ENCODE measurements at places on chromosomes 6 and 20.

GRCh38 chr6:39772559-39773273 lies 19.5 kb upstream of the DAAM2 start:
- H3K4me3 ChIP-seq = no peak overlapping the region
- H3K27ac ChIP-seq = no peak overlapping the region
- H3K27me3 ChIP-seq = no peaks in the 10 kb centered on the region
- H3K36me3 ChIP-seq = no peaks in the 10 kb centered on the region

- H3K36me3 ChIP-seq = no peaks in the 10 kb centered on the region
- no peaks in the 10 kb centered on the region for H3K4me1 ChIP-seq
- H3K4me3 ChIP-seq = no peak overlapping the region
- H3K27me3 ChIP-seq = no peaks in the 10 kb centered on the region
These were observed 70.6 kb upstream of the DEFB112 start for GRCh38 chr6:50120300-50120699.

DNA sequence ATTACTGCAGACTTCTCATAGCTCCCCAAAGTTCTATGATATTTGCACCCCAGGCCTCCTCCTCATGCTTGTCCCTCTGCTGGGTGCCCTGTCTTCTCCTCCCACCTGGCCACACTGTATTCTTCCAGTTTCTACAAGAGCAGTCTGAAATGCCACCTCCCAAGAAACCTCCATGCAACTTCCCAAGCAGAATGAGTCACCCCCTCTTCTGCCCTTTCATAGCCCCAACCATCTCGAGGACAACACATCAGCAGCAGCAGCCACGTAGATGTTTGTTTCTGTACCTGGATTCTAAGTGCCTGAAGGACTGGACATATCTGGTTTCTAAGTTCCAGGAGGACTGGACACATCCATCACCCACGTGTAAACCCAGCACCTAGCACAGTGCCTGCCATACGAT lies 6.6 kb upstream of the ULBP2 start:
- no peak for DNase-seq
- no peak overlapping the region for H3K4me3 ChIP-seq
- H3K27me3 ChIP-seq = peaks cover 7% of the 10 kb centered on the region
- H3K36me3 ChIP-seq = no peaks in the 10 kb centered on the region

GRCh38 chr6:113595911-113596376 lies 261.2 kb upstream of the MARCKS start:
- no peaks in the 10 kb centered on the region for H3K27me3 ChIP-seq
- DNase-seq = peak; percentile 36
- peaks cover 10% of the 10 kb centered on the region for H3K4me1 ChIP-seq
- H3K36me3 ChIP-seq = no peaks in the 10 kb centered on the region
- H3K27ac ChIP-seq = peak overlapping the region; percentile 38

- H3K4me3 ChIP-seq = no peak overlapping the region
- no peaks in the 10 kb centered on the region for H3K27me3 ChIP-seq
- H3K4me1 ChIP-seq = no peaks in the 10 kb centered on the region
- H3K27ac ChIP-seq = no peak overlapping the region
- DNase-seq = no peak
- no peaks in the 10 kb centered on the region for H3K36me3 ChIP-seq
These were observed 243.6 kb downstream of the CLIC5 start for GRCh38 chr6:45772051-45772450.

DNA sequence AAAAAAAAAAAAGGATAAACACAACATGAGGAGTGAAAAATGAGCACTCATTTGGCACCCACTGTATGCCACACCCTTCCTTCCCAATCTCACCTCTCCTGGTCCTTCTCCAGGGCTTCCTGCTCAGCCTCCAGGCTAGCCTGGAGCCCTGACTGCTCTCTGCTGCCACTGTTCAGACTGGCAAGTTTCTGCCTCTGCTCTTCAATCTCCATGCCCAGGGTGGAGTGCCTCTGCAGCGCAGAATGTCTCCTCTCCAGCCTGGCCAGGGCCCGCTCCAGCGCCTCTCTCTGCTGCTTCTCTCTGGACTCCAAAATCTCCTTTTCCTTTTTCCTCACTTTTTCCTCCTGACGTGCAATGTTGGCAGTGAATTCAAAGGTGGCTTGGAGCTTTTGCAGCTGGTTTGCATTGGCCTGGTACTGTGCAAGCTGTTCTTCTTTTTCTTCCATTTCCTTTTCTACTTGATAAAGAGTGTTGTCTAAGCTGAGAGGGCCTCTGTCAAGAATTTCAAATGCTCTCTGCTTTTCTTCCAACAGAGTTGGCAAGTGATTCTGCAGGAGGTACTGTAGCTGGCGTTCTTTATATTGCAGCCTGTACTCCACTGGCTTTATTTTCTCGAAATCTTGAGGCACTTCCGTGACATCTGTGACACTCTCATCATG lies 194.4 kb downstream of the KIF16B start:
- H3K27ac ChIP-seq = no peak overlapping the region
- no peaks in the 10 kb centered on the region for H3K4me1 ChIP-seq
- no peak overlapping the region for H3K4me3 ChIP-seq
- H3K27me3 ChIP-seq = no peaks in the 10 kb centered on the region
- H3K36me3 ChIP-seq = no peaks in the 10 kb centered on the region

GRCh38 chr6:158571826-158572652 lies 12.1 kb downstream of the TMEM181 start:
- H3K4me1 ChIP-seq = peaks cover 26% of the 10 kb centered on the region
- H3K36me3 ChIP-seq = no peaks in the 10 kb centered on the region
- H3K27me3 ChIP-seq = no peaks in the 10 kb centered on the region
- no peak overlapping the region for H3K27ac ChIP-seq
- no peak for DNase-seq
- no peak overlapping the region for H3K4me3 ChIP-seq

GRCh38 chr6:146948790-146949342 lies 255.4 kb upstream of the STXBP5 start:
- no peaks in the 10 kb centered on the region for H3K4me1 ChIP-seq
- H3K36me3 ChIP-seq = no peaks in the 10 kb centered on the region
- no peaks in the 10 kb centered on the region for H3K27me3 ChIP-seq
- no peak for DNase-seq
- no peak overlapping the region for H3K27ac ChIP-seq

GRCh38 chr6:136739501-136739900 lies 52.8 kb downstream of the MAP3K5 start:
- peaks cover 20% of the 10 kb centered on the region for H3K4me1 ChIP-seq
- no peak overlapping the region for H3K27ac ChIP-seq
- H3K36me3 ChIP-seq = no peaks in the 10 kb centered on the region
- no peak overlapping the region for H3K4me3 ChIP-seq
- DNase-seq = no peak
- no peaks in the 10 kb centered on the region for H3K27me3 ChIP-seq

- no peak overlapping the region for H3K4me3 ChIP-seq
- peaks cover 11% of the 10 kb centered on the region for H3K4me1 ChIP-seq
- no peaks in the 10 kb centered on the region for H3K36me3 ChIP-seq
- no peaks in the 10 kb centered on the region for H3K27me3 ChIP-seq
- DNase-seq = no peak
These were observed 2.3 kb upstream of the TXNDC5 start for GRCh38 chr6:7912736-7913517.

GRCh38 chr20:26163890-26164289 lies 467.2 kb upstream of the ZNF337 start:
- no peak overlapping the region for H3K27ac ChIP-seq
- H3K36me3 ChIP-seq = no peaks in the 10 kb centered on the region
- H3K4me3 ChIP-seq = no peak overlapping the region
- no peaks in the 10 kb centered on the region for H3K27me3 ChIP-seq

- no peak overlapping the region for H3K4me3 ChIP-seq
- no peaks in the 10 kb centered on the region for H3K36me3 ChIP-seq
- no peaks in the 10 kb centered on the region for H3K27me3 ChIP-seq
- peaks cover 11% of the 10 kb centered on the region for H3K4me1 ChIP-seq
- no peak overlapping the region for H3K27ac ChIP-seq
These were observed 175.7 kb downstream of the ALDH8A1 start for GRCh38 chr6:134774201-134774638.

GRCh38 chr6:6942091-6942490 lies 165.7 kb upstream of the RREB1 start:
- H3K4me1 ChIP-seq = no peaks in the 10 kb centered on the region
- no peaks in the 10 kb centered on the region for H3K27me3 ChIP-seq
- no peaks in the 10 kb centered on the region for H3K36me3 ChIP-seq

- peaks cover 9% of the 10 kb centered on the region for H3K4me1 ChIP-seq
- H3K36me3 ChIP-seq = no peaks in the 10 kb centered on the region
- H3K27me3 ChIP-seq = no peaks in the 10 kb centered on the region
- H3K4me3 ChIP-seq = no peak overlapping the region
- DNase-seq = no peak
These were observed 32.3 kb upstream of the SLC23A2 start for GRCh38 chr20:5033566-5033965.

DNA sequence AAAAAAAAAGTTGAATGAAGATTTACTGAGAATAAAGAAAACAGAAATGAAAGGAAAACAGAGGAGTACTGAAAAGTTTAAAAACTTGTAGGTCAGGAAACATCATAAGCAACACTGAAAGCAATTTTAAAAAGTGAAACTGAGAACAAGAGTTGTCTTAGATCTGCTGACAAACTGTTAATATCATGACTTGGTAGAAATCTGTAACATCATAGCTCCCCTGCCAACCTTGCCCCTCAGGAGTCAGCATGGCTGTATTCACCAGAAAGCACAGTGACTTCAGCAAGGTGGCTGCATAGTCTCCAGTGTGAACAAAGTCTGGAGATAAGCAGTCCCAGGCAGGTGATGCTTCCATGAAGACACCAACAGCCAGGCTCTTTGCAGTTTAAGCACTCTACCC lies 5.3 kb downstream of the NAA20 start:
- H3K27me3 ChIP-seq = no peaks in the 10 kb centered on the region
- no peak overlapping the region for H3K4me3 ChIP-seq
- no peaks in the 10 kb centered on the region for H3K36me3 ChIP-seq
- H3K27ac ChIP-seq = no peak overlapping the region
- peaks cover 29% of the 10 kb centered on the region for H3K4me1 ChIP-seq

DNA sequence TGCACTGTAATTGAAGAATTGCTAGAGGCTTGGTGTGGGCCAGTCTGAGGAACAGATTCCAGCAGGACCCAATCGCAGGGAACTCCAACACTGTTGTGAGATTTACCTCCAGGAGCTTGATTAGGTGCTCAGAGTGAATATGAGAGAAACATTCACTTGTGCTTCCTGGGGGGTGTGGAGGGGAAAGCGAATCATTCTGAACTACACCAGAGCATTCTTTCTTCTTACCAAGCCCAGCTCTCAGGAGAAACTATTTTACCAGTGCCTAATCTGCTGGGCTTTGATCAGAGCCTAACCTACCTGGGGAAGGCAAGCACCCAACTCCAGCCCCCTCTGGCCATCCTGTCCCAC lies 7.4 kb upstream of the SIRPB1 start:
- no peaks in the 10 kb centered on the region for H3K36me3 ChIP-seq
- H3K27me3 ChIP-seq = no peaks in the 10 kb centered on the region
- H3K4me3 ChIP-seq = no peak overlapping the region
- DNase-seq = no peak
- no peak overlapping the region for H3K27ac ChIP-seq

GRCh38 chr6:169162752-169163407 lies 90.8 kb downstream of the THBS2 start:
- no peaks in the 10 kb centered on the region for H3K27me3 ChIP-seq
- no peaks in the 10 kb centered on the region for H3K4me1 ChIP-seq
- H3K4me3 ChIP-seq = no peak overlapping the region
- no peaks in the 10 kb centered on the region for H3K36me3 ChIP-seq

DNA sequence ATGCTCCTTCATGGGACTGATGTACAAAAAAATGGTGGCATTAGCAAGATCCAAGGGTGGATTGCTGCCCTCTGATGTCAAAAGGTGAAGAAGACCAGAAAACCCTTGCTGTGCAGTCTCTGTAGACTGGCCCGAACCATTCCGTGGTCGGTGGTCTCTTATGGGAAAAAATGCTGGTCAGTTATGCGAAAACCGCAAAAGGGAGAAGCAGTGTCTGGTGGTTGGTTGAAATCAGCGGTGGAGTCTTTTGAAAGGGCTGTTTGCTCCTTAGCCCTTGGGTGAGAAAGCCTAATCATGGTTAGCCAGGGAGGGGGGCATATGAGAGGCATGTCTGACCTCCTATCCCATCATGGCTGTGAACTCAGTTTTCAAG lies 108.1 kb downstream of the DTNBP1 start:
- no peak for DNase-seq
- H3K4me3 ChIP-seq = no peak overlapping the region
- no peaks in the 10 kb centered on the region for H3K36me3 ChIP-seq
- no peaks in the 10 kb centered on the region for H3K27me3 ChIP-seq
- H3K27ac ChIP-seq = no peak overlapping the region
- no peaks in the 10 kb centered on the region for H3K4me1 ChIP-seq

- DNase-seq = no peak
- no peaks in the 10 kb centered on the region for H3K36me3 ChIP-seq
- H3K27me3 ChIP-seq = no peaks in the 10 kb centered on the region
- peaks cover 32% of the 10 kb centered on the region for H3K4me1 ChIP-seq
- no peak overlapping the region for H3K4me3 ChIP-seq
These were observed 220.7 kb upstream of the CITED2 start for GRCh38 chr6:139595183-139595582.

DNA sequence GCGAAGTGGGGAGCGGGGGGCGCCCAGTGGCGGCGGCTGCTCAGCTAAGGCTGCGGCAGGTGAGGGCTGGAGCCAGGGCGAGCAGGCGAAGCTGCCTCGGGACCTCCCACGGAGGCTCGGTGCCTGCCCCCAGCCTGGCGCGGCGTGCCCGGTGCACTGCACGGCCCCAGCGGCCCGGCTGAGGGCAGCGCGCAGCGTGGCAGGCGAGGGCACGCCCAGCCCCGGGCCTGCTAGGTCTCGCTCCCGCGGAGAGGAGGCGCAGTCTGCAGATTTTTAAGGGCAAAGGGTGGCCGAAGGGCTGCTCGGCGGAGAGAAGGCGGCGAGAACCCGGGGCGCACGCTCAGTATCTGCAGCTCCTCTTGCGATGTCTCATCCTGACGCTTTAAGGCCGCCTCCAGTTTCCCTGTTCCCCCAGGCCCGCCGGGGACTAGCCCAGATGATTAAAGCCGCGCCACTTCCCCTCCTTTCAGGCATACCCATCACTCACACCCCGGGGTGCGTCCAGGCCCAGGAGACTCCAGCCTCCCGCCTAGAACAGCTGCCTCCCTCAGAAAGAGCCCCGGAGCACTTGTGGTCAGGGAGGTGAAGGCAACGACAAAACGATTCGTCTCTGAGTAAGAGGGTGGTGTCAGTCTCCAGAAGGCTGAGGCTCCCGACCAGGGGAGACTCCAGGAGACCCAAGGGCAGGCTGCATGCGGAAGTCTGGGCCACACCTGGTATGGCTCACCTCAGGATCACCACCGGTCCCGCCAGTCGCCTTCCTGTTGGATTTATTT lies at the start of gene FERMT1:
Gene FERMT1 (minus strand): TSS at position 158 of the 776 bp plus-strand sequence. CDS start 3,476 bp downstream, outside the sequence.
- peak within 1 kb of the TSS; percentile 44 for H3K27ac ChIP-seq
- H3K4me3 ChIP-seq = peak within 1 kb of the TSS; percentile 61
- H3K27me3 ChIP-seq = no peaks in the 10 kb centered on the region
- H3K4me1 ChIP-seq = peaks cover 7% of the 10 kb centered on the region

GRCh38 chr6:97909380-97909779 lies 626.4 kb upstream of the MMS22L start:
- H3K4me1 ChIP-seq = no peaks in the 10 kb centered on the region
- no peak for DNase-seq
- H3K36me3 ChIP-seq = no peaks in the 10 kb centered on the region
- no peak overlapping the region for H3K27ac ChIP-seq

DNA sequence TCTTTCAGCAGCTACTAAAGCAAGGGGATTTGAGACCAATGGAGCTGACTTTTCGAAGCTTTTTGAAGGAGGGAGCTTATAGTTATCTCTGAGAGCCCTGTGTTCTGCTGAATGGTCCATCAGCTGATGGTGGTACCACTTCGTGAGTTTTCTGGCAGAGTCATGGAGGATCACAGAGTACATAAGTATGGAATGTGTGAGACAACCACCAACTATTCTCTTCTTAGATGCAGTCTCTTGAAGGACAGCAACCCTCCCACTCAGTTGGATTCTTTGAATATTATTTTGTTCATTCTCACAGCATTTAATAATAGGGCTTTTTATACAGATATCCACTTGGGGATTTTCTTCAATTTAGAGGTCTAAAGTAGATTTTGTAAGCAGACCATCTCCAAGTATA lies 75.3 kb downstream of the ELOVL2 start:
- no peak for DNase-seq
- no peak overlapping the region for H3K27ac ChIP-seq
- H3K4me3 ChIP-seq = no peak overlapping the region
- H3K27me3 ChIP-seq = no peaks in the 10 kb centered on the region
- H3K4me1 ChIP-seq = no peaks in the 10 kb centered on the region

All from testis (tissue), 5 donors.